Stimulated activated CD4-positive, alpha-beta T cell treated with anti-CD3 and anti-CD28 coated beads, Interleukin-1b, Interleukin-23, amount 100 ng/mL, for 24 hours (primary cell): ENCODE measurements at places on chromosomes 1 and 21.

GRCh38 chr1:235831148-235831547 is 35.6 kb downstream of the LYST start:
- no peak for DNase-seq

- no peak for DNase-seq
Observed at GRCh38 chr1:145891143-145891542, 5.5 kb upstream of the ANKRD35 start.

DNA sequence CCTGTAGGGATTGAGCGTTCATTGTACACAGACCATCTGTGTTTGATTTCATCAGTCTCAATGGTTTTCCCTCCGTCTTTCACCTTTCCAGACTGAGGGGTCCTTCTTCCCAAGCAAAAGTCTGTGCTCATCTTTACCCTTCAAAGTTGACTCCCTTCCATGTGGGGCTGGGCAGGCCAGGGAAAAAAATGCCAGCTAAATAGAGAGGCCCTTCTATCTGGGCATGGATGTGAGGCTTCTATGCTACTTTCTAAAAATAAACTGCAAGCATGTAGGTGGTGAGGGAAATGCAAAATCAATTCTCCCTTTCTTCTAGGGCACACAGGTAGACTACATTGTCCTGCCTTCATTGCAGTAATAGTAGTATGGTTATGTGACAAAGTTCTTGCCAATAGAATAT is 46.7 kb upstream of the ITPKB start:
- no peak for DNase-seq

DNA sequence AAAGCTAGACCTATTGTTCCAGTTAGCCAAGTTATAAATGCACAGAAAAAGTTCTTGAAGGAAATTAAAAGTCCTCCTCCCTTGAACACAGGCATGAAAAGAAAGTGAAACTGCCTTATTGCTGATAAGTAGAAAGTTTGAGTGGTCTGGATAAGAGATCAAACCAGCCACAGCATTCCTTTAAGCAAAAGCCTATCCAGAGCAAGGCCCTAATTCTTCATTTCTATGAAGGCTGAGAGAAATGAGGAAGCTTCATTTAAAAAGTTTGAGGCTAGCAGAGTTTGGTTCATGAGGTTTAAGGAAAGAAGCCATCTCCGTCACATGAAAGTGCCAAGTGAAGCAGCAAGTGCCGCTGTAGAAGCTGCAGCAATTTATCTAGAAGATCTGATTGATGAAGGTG is 2.7 kb upstream of the SSX2IP start:
- DNase-seq, result no peak

- no peak for DNase-seq
Observed at GRCh38 chr1:182384387-182384960, 7.1 kb downstream of the GLUL start.

DNA sequence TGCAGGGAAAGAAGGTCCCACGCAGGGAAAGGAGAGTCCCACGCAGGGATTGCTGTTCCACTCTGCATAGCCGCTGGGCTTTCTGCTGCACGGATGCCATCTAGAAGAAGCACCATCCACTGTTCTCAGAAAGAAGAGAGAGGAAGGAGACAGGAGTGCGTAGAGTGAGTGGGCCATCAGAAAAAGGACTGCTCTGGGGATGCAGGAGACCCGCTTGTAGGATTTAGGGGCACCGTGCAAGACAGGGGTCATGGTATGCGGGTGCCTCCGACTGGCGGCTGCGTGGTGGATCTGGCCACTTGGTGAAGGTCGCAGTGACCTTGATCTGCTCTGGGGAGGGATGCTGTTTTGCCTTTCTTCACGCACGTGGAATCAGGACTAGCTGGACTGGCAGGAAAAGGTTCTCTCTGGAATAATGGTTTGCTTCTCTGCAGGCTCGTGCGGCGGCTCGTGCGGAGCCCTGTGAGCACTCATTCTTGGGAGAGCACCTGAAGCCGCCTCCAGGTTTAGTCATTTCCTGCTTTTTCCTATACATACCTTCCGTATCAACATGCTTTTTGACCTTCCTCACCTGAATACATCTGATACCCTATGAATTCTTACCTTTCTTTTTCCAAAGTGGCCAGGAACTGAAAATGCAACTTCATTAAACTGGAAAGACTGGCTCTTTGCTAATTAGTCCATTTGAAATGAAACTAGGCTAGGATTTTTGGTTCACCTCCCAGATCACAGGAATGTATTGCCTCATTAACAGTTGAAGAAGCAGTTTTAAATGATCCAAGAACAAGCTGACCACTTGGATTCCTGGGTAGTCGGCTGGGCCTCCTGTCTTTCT is 181.6 kb downstream of the KIF26B start:
- no peak for DNase-seq

- no peak for DNase-seq
Observed at GRCh38 chr1:59678493-59679228, 136.1 kb upstream of the HOOK1 start.

DNA sequence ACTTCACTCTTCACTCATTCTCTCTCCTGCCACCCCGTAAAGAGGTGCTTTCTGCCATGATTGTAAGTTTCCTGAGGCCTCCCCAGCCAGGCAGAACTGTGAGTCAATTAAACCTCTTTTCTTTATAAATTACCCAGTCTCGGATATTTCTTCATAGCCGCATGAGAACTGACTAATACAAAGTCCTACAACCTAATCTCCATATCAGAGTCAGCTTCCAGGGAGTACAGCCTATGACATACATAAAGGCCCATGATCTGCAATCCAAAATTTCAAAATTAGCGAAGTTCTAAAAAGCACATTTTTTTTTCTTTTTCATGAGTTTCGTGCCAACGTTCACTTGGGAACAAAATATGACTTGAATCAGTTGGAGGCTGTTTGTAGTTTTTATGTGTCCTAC is 256.9 kb upstream of the DUSP10 start:
- DNase-seq, result no peak

DNA sequence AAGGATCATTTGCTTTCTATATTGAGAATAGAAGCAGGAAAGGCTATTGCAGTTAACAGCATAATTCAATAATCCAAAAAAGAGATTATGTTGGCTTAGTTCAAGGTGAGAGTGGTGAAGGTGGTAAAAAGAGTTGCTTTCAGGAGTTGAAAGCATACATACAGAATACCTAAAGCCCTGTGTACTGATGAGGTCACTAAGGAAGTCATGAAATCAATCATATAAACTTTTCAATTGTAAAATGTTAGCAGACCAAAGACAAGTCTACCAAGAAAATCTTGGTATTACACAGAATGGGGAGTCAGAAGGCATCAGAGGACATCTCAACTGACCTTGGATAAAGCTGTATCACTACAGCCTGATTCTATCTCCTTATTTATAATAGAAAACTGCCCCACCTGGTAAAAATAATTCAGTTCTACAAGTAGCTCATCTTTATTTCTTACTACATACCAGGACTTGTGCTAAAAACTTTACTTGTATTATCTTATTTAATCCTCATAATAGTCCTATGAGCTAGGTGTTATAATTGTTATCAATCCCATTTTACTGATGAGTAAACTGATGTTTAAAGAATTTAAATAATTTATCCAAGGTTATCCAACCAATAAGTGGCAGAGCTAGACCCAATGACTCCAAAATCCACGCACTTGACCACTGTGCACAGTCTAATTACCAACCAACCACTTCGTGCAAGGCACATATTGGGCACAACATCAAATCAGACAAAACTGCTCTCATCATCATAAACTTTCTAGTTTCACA is 40.9 kb downstream of the TUT4 start:
- DNase-seq, result no peak

GRCh38 chr1:245776694-245777332 is 622.0 kb downstream of the KIF26B start:
- no peak for DNase-seq

DNA sequence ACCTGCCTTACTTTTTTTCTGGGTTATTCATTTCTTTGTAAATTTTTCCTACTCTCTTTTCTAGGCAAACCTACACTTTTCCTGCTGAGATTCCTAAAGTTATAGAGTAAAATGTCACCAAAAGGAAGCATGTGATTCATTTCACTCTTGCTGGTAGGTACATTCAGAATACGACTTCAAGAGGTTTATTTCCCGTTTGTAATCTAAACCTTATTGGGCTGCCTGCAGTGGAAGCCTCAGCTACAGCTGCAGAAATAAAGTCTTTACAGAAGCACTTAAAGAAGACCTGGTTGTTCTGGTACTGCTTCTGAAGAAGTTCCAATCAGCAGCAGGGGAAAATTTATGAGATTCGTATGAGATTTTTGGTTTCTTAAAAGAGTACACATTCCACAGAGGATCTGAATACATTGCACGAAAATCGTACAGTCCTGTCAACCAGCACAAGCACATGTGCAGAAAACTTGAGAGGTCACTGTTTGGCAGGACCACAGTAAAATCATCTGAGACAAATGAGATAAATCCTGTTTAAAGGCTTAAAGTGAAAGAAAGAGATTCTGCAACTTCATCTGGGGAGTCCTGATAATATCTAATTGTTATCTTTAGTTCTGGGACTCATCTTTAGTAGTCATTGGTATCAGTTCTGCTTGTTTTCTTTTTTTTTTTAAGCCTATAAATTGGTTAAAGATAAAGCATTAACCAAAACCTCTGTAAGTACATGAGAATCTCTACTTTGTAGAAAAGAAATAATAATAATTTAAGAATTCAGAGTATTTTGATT is 109.9 kb upstream of the ADGRL2 start:
- no peak for DNase-seq

DNA sequence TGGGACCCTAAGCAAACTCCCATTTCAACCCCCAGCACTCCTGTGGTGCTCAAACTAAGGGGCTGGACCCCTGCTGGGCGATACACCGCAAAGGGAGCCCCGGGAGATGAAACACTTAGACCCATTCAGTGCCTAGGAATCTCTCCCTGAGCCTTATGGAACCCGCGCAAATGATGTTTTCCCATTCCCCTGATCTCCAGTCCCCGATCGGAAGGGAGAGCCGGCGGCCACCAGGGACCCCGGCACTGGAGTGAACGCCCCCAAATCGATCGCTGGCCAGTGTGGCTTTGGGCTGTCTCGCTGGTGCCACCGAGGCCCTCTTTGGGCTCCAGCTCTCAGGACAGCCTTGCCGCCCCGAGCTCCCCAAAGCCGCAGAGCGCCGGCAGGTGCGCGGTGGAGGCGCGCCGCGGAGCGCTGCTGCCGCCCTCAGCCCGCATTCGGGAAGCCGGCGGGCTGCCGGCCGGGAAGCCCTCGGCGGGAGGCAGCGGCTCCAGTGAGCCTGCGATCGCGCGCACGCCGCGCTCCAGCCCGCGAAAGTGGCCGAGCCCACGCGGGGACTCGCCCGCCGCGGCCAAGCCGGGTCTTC is 1.1 kb downstream of the PLXNA2 start:
- DNase-seq, result no peak

DNA sequence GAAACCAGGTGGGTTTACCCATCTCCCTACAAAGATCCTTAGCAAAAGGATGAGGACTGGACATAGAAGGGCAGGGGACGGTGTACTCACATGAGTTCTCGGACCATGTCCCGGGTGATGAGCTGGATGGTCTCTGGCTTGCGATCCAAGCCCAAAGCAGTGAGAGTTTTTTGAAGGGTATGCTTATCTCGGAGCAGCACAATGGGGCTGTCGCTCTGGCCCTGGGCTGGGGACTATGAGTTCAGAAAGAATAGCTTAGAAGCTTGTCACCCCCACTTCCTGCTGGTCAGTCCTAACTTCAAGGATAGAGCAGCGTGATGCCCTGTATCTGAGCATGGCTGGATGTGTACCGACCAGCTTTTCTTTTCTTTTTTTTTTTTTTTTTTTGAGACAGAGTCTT is 9.6 kb downstream of the CFAP45 start:
- DNase-seq, result no peak

- no peak for DNase-seq
Observed at GRCh38 chr1:243457363-243457982, 201.6 kb downstream of the SDCCAG8 start.

DNA sequence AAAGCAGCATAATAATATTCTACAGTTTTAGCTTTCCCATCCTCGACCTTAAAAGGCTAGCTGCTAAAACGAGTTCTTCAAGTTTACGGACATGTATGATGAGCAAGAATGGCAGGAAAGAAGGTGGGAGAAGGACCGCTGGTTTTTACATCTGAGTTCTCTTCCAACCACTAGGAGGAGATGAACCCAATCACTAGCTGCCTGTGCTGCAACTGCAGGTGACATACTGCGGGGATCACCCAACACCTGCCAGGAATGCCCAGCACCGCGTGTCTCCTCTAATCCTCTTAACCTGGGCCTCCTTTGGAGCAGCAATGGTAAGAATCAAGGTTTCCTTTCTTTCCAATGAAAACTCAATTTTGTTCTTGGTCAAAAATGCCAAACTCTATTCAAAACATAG is 23.5 kb downstream of the TOR3A start:
- no peak for DNase-seq

GRCh38 chr1:31510853-31511789 is 65.2 kb upstream of the TINAGL1 start:
- no peak for DNase-seq

GRCh38 chr1:161705537-161705936 is 1.5 kb upstream of the FCRLA start:
- no peak for DNase-seq

DNA sequence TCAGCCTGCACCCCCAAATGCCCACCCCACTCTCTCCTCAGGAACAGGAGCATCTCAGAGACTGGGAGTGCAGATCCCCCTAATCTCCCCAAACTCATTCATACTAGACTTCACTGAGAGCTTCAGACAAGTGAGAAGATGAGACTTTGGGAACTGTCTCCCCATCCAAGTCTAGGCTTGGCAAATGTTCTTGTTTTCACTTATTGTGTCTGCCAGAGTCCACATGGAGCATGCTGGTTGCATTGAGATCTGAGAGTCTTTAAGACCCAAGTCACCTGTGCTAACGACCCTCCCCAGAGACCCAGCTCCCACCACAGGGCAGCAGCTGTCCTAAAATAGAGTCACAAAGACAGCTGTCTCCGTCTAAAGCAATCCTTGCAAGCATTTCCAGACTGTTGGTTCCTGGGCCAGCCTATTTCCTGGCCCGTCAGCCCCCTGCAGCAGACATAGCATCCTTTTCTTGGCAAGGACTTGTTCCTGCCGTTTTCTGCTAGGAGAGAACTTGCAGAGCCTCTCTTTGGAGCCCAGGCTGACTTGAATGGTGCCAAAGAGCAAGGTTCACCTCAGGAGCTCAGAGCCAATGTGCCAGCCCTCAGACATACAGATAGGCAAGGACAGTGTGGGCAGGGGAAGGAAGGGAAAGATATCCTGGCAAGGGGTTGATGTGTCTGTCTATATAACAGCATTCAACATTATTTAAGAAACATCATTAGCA is 1.9 kb upstream of the CNTN2 start:
- DNase-seq, result no peak

DNA sequence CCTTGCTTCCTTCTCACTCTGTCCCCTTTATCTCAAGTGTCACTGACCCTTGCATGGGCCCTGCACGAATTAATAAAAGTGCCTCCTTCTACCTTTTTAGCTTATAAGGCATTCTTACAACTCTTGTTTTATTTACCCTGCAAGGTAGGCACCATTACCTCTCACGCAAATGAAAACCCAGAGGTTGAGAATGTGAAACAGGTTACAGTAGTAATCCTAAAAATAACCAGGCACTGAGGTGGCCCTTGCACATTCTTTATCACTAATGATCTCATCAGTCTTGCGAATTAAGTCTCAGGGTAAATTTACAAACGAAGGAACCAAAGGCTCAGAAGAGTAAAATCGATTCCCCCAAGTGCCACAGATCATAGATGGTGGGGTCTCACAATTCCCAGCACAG is 3.7 kb downstream of the GLIS1 start:
- DNase-seq, result no peak

GRCh38 chr1:205604825-205605505 is 26.8 kb downstream of the ELK4 start:
- DNase-seq, result no peak

GRCh38 chr1:10253755-10254154 is 43.4 kb downstream of the KIF1B start:
- no peak for DNase-seq

- DNase-seq, result no peak
Observed at GRCh38 chr1:228370941-228371740, 35.5 kb downstream of the TRIM11 start.
